H9 (cell line): ENCODE measurements at places on chromosomes 3 and 15.

DNA sequence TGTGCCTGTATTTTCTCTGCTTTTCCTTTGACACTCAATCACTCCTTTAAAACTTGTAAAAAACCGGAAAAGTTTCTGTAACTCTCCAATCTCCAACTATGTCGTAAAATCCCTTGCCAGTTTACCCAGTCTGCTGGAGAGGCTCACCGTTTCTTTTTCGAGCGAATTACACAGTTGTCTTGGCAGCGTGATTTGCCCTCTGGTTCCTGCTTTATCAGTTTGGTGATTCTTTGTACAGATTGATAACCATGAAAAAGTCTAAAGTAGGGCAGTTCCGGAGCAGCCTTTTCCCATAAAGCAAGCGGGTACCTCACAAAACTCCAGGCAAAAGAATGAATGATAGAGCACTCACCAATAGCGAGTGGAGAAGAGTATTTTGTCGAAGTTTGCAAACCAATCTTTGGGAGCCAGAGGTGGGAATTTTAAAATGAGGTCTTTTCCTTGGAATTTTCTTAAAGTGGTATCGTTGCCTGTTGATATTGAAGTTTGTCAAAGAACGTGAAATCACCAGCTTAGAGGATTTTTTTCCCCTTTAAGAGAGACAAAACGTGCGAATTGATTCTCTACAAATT lies at the start of gene TTC23:
Gene TTC23 (minus strand): TSS at position 312 of the 572 bp plus-strand sequence. CDS start 20,869 bp downstream, outside the sequence.
- DNase-seq: peak; percentile 37

GRCh38 chr3:66267031-66267430 lies 46.2 kb downstream of the SLC25A26 start:
- no peak for DNase-seq

DNA sequence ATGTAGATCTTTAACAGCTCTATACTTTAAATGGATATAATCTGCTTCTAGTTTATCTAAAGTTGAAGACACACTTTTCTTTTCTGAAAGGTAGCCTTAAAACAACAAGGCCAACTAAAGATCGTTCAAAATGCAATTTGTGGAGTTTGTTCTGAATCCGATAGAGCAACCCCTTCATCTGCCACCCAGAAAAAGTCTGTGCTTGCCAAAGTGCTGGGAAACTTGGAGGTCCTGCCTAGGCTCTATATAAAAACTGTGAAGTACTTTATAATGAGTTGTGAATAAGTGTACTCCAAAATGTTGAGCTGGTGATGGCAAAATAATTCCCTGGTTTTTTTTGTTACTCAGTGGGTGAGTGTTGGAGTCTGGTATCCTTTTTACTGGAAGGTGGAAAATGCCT lies 12.5 kb downstream of the GLDN start:
- DNase-seq: no peak

DNA sequence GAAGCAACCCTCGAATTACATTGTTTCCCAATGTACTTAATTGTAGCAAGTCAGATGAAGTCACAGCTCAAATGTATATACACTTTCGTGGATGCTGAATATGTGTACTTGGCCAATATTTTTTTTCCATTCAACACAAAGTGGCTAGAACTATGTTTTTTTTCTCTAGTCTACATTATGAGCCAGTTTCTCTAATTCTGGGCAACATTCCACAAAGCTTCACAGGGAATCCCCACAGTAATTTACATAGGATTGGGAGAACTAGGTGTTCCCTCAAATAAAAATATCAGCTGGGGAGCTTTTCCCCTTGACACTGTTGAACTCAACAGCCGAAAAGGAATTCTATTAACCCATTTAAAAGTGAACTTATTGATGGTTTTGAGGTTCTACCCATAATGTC lies 493.1 kb downstream of the MECOM start:
- no peak for DNase-seq

- DNase-seq: no peak
Observed at GRCh38 chr3:15805756-15806266, 8.0 kb upstream of the ANKRD28 start.

DNA sequence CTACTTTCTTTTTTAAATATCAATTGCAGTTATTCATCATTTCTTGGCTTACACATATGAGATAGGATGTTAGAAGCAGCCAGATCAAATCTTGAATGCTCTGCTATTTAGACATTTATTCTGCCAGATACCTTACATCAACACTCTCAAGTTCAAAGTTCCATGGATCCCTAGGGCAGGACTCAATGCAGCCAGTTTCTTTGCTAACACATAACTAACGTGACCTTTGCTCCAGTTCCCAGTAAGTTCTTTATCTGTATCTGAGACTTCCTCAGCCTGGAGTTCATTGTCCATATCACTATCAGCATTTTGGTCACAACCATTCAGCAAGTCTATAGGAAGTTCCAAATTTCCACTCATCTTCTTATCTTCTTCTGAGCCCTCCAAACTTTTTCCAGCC lies 939.9 kb downstream of the VGLL3 start:
- DNase-seq: no peak
